Natural killer cell (primary cell): ENCODE measurements at places on chromosomes 7 and 10. TPM values are rescaled to one million over a fixed set of nuclear protein-coding genes. Genes with fewer than 3 reads are reported as not detected.

- no peak for DNase-seq
Measured at GRCh38 chr7:43771128-43771527, 12.6 kb downstream of the BLVRA start.

MGMT gene
- total RNA-seq, result 19.7 TPM

CABCOCO1 gene
- total RNA-seq, result not detected

CLCN1 gene
- 0.19 TPM for total RNA-seq

MKLN1 gene
- total RNA-seq, result 59.1 TPM

DNA sequence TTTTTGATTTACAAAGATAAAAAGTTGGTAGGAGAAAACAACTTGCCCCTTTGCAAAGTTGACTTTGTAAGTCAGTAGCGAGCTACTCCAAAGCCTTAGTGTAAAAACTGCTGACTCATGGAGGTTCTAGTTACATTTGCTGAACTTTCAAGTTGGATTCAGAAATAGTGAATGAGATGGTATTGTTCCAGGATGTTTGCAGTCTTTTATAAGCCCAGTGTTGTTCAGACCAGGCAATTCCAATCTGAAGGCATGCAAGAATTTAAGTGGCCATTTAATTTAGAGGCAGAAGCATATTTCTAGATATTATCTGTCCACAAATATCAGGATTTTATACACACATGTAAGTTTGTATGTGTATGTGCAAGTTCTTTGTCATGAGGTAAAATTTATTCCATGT, 21.6 kb downstream of the TES start:
- no peak for DNase-seq

KIAA1549 gene
- total RNA-seq, result 0.09 TPM

MRPS17 gene
- total RNA-seq, result 6.8 TPM

DNA sequence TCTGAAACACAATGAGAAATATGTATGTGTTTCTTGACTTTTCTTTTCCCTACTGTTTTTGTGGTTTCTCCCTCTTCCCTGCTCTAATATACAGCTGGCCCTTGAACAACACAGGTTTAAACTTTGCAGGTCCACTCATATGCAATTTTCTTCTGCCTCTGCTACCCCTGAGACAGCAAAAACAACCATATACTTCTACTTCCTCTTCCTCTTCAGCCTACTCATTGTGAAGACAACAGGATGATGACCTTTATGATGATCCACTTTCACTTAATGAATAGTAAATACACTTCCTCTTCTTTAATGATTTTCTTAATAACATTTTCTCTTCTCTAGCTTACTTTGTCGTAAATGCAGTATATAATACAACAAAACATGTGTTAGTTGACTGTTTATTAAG, 35.0 kb upstream of the DGKB start:
- no peak for DNase-seq

GRCh38 chr10:30683496-30683895, 53.9 kb upstream of the LYZL2 start:
- DNase-seq, result no peak

DNA sequence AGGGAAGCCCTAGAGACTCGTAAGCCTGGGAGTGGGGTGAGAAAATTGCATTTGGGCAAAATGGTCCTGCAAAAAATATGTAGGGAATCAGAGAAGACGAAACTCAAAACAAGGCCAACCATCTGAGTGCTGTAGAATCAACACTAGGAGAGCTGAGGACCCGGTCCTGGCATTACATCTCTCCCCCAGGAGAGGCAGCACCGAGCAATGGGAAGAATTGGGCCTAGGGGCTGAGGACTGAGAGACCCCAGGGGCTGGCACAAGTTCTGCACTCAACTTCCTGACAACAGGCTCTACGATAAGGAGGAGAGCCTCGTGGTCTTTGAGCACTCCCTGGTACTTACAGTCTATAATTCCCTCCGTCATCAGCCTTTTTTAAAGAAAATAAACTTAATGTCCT, 47.6 kb downstream of the BPGM start:
- no peak for DNase-seq

- DNase-seq, result peak; percentile 59
Measured at GRCh38 chr10:122525788-122526187, 34.8 kb upstream of the DMBT1 start.

GRCh38 chr7:150869467-150869866, 17.1 kb downstream of the AOC1 start:
- no peak for DNase-seq

DNA sequence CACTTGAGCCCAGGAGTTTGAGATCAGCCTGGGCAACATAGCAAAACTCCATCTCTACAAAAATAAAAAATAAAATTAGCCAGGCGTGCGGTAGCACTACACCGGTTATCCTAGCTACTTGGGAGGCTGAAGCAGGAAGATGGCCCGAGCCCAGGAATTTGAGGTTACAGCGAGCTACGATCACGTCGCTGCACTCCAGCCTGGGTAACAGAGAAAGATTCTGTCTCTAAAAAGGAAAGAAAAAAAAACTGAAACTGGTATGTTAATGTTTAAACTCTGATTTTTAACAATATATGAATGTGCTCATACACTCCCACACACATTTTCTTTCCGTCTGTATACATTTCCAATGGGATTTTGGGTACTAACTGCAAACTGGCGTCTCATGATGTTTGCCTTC, 140.6 kb upstream of the KMT2E start:
- DNase-seq, result no peak

HECTD2 gene
- 1.1 TPM for total RNA-seq

SPDYE18 gene
- 3.7 TPM for total RNA-seq

EXOSC1 gene
- total RNA-seq, result 44.4 TPM

CHAT gene
- not detected for total RNA-seq

- DNase-seq, result no peak
Measured at GRCh38 chr7:125425506-125425905, 495.9 kb upstream of the POT1 start.

DNA sequence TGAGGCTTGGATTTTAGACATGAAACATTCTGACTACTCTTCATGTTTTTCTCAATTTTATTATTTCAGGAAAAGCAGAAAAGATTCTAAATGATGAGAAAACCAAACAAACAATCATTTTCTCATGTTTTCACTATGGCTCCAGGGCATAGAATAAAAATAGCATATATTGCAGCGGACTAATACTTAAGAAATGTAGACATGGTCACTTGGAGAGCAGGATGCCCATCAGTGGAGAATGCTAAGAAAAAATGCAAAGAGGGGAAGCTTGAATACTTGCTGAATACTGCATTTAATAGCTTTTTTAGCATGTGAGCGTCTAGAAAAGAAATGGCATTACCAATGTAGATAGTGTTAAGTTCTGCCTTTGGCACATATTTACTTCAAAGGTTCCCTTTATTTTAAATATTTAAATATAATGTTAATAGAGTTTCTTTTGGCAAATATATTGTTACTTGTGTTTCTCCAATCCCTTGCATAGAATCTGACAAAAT, 107.9 kb downstream of the PPP1R17 start:
- DNase-seq, result no peak

DNA sequence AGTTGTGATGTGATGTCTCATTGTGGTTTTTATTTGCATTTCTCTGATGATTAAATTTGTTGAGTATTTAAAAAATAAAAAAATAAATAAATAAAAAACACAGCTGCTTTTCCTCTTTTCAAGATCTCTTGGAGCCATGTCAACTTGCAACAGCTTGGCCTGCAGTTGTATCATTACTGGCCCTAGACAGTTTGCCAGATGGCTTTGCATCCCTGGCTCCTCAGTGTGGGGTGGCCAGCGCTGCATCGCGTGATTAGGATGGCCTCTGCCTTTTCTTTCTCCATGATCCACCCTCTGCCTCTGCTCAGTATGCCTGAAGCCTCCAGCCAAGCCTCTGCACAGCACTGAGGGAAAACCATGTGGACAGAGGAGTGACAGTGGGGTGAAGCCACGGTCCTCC, 96.8 kb downstream of the PPP1R3C start:
- DNase-seq, result no peak

METTL27 gene
- total RNA-seq, result 1.2 TPM

DNA sequence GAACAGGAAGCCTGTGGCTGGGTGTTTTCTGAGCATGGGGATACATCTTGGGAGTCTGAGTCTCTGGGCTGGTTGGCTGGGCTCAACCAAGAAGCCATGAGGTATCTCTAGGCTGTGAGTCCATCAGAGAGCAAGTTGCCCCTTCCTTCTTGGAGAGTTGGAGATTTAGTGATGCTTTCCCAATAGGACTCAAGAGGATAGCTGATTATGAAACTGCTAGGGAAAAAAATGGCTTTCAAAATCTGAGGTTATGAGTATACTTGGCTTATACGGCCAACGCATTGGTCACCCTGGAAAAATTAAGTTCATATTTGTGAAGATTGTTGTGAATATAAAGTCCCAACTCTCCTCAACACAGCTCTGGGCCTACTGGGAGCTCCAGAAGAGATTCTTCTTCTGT, 162.7 kb upstream of the KMT2E start:
- DNase-seq, result no peak

DNA sequence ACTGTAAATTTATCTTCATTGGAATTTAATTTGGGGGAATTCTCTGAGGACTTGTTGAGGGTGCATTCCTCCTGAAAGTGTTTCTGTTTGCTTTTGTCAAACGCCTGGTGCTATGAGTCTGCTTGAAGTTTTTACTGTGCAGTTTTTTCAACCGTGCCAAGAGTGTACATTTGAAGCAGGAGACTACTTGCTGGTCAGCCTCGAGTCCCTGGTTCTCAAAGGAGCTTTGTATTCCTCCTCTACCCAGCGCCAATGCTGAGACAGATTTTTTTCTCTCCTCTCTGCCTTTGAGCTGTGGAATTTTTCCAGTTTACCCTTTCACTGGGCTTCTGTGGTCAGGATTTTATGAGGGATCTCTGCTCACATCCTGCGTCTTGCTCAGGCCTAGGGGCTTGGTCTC, 62.1 kb downstream of the NPY start:
- DNase-seq, result no peak

DNA sequence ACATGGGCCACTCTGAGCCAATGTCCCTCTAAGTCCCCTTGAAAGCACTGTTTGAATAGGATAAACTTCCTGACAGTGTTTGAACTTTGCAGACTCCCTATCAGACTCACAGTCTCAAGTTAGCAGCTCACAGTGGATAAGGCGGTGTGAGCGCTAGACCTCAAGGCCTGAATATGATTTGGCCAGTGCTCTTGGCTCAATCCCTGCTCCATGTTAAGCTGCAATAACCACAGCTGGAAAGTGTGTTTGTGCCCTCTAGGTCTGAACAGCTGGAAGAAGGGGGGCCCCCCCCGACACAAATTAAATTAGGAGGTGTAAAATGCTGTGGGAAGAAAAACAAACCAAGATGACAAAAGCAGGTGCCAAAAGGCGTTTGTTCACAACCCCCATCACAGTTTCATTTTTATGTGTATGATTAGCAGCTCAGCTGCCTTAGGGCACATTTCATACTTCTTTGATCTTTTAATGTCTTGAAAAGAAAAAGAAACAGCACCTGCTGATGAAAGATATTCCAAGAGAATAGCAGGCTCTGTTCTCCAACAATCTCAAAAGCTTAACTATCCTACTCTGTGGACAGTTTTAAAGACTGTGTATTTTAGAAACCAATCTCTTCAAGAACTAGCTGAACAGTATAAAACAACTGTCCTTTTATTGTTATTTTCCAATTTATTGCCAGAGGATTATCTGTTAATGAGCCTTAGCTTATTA, 167.6 kb downstream of the SNX13 start:
- no peak for DNase-seq

DNA sequence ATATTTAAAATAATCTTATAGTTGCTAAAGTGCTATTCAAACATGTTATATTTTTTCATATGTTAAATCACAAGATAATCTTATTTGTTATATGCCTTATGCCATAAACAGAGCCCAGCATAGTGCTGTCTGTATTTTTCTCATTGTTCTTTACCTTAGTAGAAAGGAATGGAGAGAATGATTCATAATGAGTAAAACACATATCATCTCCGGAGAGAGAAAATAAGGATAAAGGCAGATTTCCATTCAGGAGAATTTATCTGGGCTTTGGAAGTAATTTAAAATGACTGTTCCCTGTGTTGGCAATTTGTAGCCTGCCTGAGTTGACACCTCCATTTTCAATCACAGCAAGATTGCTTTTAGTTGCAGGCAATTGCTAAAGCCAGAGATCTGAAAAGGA, 30.2 kb downstream of the CHN2 start:
- DNase-seq, result no peak

DNA sequence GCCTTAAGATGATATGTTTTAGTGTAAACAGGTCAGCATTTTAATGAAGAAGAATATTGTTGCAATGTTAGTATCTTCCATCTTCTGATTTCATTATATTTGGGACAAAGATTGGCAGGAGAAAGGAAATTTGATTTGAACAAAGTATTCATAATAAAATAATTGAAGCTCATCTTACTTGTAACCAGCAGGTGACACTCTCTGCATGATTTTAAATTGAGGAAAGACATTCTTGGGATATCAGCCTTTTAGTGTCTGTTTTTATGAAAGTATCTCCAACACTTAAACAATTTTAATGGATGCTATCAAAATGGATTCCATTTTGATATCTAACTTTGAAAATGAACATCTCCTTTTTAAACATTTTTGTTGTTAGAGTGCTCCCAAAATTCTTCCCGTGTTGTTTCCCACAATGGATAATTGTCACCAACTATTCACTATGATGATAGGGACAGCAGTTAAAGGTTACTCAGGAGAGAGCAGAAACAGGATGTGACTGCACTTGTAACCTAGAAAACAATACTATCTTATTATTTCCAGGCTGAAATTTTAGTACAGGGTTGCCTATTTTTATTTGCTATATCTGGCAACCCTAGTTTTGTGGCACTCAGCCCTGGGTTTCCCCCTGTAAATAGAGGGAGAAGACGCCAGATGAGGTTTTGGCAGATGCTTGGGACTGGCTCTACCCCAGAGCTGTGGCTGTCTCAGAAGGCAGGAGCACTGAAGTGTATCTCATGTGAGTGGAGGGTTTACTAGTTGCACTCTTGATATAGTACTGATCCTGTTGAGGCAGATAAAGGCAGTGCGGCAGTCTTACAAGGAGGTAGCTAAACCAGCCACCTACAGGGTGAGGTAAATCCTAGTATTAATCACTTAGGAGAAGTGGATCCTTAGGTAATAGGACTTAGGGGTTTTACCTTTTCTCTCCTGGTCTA, 31.0 kb upstream of the ABCB4 start:
- DNase-seq, result no peak

CRYGN gene
- not detected for total RNA-seq

GRCh38 chr7:49433794-49434193, 339.6 kb upstream of the VWC2 start:
- DNase-seq, result no peak

- no peak for DNase-seq
Measured at GRCh38 chr10:77713521-77714280, 76.1 kb upstream of the KCNMA1 start.
